A549 (cell line): ENCODE measurements at places on chromosomes 1 and 21. TPM values are rescaled to one million over a fixed set of nuclear protein-coding genes. Genes with fewer than 3 reads are reported as not detected.

Gene F5
- polyA plus RNA-seq: 0.03 to 0.04 TPM (median 0.04 TPM) in 3 replicates

- DNase-seq: no peak
Measured at GRCh38 chr1:39564941-39565340, 11.6 kb downstream of the PABPC4 start.

DNA sequence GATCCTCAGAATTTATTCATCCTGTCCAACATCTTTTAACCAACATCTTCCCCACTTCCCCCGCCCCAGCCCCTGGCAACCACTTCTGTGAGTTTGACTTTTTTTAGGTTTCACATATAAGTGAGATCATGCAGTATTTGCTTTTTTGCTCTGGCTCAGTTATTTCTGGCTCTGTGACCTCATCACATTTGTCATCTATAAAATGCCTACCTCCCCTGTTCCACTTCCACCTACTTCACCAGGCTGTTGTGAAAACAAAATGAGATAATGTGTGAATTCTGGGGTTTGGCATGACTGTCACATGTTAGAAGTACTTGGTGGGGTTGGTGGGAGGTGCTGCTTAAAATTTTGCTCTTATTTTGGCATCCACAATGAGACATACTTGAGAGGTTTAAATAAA lies 18.4 kb downstream of the HHAT start:
- peak; percentile 15 for DNase-seq

Gene C8A
- not detected in 3 replicates for polyA plus RNA-seq

Gene UBL4B
- not detected in 3 replicates for polyA plus RNA-seq

GRCh38 chr1:97745912-97746311 lies 174.9 kb downstream of the DPYD start:
- DNase-seq: no peak

DNA sequence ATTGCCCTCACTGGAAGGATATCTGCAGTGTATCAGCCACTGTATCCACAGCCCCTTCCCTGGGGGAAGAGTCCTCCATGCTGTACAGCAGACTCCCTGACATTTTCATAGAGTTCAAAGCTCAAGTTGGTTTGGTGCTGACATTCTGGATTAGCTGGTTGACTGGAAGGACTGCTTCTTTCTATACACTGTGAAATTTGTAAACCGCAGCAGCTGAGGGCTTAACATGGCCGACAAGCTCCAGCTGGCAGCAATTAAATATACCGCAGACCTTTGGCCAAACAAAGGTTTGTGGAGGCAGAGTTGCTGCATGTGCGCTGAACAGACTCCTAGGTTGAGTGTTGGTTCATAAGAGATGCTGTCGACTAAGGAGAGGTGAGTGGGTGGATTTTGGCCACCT lies 126.4 kb downstream of the DHRS3 start:
- DNase-seq: no peak

- DNase-seq: no peak
Measured at GRCh38 chr1:42748021-42748420, 8.0 kb upstream of the CLDN19 start.

GRCh38 chr1:156945881-156946661 lies 25.6 kb downstream of the LRRC71 start:
- DNase-seq: no peak

DNA sequence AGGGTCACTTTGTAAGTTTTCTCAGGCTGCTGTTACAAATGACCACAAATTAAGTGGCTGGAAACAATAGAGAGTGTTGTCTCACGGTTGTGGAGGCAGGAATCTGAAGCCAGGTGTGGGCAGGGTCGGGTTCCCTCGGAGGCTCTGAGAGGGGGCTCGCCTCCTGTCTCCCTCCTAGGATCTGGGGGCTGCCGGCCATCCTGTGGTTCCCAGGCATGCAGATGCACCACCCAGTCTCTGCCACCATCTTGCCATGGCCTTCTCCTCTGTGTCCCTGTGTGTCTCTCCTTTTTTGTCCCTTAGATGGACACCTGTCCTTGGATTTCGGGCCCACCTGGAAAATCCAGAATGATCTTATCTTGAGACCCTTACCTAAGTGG lies 4.8 kb downstream of the TP73 start:
- no peak for DNase-seq

- DNase-seq: no peak
Measured at GRCh38 chr1:64161357-64161941, 42.0 kb upstream of the UBE2U start.

Gene OLIG2
- not detected in 3 replicates for polyA plus RNA-seq

Gene TEKT2
- polyA plus RNA-seq: 0.05 to 0.12 TPM in 2 of 3 replicates, not detected in the other

DNA sequence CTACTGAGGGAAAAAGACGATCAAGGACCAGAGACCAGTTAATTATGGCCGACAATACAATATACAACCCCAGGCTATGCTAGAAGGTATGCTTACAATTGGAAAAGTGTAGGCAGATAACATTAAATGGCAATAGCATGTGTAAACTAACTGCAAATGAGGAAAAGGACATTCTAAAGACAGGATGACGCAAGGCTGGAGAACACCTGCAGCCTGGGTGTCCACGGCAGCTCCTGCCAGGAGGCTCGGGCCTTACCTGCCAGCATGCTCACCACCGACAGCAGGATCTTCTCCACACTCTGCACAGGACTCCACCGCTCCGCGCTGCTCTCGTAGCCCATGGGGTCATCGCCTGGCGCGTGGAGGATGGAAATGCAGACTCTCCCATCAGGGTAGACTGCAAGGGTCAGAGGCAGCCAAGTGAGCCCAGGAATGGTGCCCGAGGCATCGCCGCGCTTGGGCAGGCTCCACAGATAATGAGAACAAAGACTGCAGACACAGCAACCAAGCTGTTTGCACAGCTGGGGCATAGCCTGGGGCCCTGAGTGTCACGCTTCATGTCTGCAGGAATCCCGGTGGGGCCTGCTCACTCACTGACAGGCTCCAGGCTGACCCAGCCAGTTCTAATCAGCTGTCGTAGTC lies 28.2 kb downstream of the UBE2G2 start:
- no peak for DNase-seq

GRCh38 chr1:178344513-178345091 lies 152.2 kb downstream of the CLEC20A start:
- peak; percentile 62 for DNase-seq
